ENCODE measurements at places on chromosomes 5 and 9. TPM values are rescaled to one million over a fixed set of nuclear protein-coding genes. Genes with fewer than 3 reads are reported as not detected.
A peak's percentile ranks its signal among the peaks of the same experiment; 100 is the strongest.

NR2F1-AS1 gene
- 9.7 TPM for polyA plus RNA-seq

GRCh38 chr5:3155046-3155445 lies 403.6 kb upstream of the IRX2 start:
- no peaks in the 10 kb centered on the region for H3K27me3 ChIP-seq
- H3K36me3 ChIP-seq: no peaks in the 10 kb centered on the region
- DNase-seq: no peak
- no peaks in the 10 kb centered on the region for H3K4me1 ChIP-seq

- no peaks in the 10 kb centered on the region for H3K36me3 ChIP-seq
- no peak overlapping the region for H3K27ac ChIP-seq
- no peaks in the 10 kb centered on the region for H3K27me3 ChIP-seq
- peak; percentile 68 for DNase-seq
- H3K4me1 ChIP-seq: peaks cover 100% of the 10 kb centered on the region
These were observed 39.2 kb upstream of the NEK6 start for GRCh38 chr9:124218438-124218982.

DNA sequence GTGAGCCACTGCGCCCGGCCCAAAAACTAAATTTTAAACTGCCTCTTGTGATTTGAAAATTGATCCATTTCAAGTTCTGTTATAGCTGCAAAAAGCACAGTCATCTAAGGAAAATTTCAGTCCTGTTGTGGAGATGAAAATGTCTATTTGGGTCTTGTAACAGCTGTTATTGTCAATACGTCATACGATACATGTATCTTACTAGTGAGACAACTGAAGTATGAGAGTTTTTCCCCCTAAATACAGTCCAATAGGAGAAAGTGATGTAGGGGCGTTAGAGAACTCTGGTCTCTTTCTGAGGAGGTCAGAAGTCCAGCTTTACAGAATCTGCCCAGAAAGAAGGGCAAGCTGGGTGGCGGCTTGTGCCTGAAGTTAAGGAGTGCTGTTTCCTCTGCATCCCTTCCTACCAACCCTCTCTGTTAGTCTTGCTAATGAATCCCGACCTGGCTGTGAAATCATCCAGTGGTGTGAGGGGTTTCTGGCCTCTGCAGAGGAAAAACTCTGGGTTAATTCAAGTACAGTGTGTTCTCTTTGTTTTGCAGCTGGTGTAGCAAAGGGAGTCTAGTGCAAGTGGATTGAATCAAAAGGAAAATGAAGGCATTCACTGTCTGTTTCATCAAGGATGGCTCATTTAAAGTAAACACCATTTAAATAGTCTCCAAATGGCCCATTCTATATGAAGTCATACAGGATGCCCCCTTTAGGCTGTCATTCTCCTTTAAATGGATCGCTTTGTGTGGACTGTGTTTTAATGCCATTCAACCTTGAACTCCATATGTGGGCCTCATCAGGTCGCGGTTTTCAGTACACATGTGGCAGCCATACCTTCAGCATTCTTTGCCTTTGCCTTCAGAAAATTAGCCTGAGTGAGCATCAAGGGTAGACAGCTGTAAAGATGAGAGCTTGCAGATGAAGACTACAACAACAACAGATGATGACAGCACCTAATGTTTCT lies 59.0 kb downstream of the AOPEP start:
- H3K4me1 ChIP-seq: no peaks in the 10 kb centered on the region
- no peak overlapping the region for H3K27ac ChIP-seq
- DNase-seq: no peak
- H3K27me3 ChIP-seq: no peaks in the 10 kb centered on the region
- no peak overlapping the region for H3K4me3 ChIP-seq
